ENCODE measurements at places on chromosomes 3 and 15. TPM values are rescaled to one million over a fixed set of nuclear protein-coding genes. Genes with fewer than 3 reads are reported as not detected.

DNA sequence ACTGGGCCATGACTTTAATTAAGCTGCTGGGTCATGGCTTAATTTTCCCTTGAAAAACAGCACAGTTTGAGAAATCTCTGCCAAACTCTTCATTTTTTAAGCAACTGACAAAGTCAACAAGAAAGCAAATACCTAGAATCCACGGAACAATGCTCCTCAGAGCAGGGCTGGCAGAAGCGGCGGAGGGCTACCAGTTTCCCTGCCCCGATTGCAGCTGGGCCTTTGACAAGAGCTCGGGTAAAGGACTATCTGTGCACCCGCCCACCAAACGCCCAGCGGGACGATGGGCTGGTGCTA lies 1.2 kb downstream of the GOLIM4 start:
- H3K4me1 ChIP-seq = peaks cover 24% of the 10 kb centered on the region
- H3K27me3 ChIP-seq = peaks cover 44% of the 10 kb centered on the region
- DNase-seq = no peak
- no peaks in the 10 kb centered on the region for H3K36me3 ChIP-seq

Gene POPDC2
- total RNA-seq = 2.3 TPM

DNA sequence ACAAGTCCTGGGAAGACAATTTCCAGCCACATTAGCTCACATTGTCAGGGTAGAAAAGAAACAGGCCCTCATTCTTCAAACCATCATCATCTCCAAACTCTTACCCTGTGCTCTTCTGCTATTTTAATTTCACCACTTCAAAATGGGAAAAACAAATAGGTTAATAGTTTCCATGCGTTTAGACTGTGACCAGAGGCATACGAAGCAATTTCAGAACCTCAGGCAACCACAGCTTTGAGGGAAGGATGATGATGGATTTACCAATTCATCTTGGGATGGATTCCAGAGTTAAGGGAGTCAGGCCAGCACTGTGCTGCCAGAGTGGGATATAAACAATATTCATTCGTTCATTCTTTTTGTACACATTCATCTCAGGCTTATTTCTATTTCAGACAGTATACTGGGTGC lies 307.8 kb upstream of the TPRG1 start:
- no peak overlapping the region for H3K27ac ChIP-seq
- DNase-seq = no peak
- no peak overlapping the region for H3K4me3 ChIP-seq
- peaks cover 2% of the 10 kb centered on the region for H3K36me3 ChIP-seq
- no peaks in the 10 kb centered on the region for H3K4me1 ChIP-seq

DNA sequence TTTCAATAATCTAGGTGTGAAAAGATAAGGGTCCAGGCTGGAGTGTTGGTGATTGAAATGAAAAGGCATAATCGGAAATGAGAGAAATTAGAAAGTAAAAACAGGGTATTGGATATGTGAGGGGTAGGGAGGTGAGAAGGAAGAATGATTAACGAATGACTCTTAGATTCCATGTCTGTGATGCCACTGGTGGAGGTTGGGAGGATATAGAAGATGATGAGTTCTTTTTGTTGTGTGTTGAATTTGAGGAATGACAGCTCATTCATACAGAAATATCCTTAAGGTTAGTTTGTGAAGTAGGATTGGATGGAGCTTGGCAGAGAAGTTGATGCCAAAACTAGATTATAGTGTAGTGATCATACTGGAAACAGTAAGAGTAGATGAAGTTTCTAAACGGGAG lies 72.2 kb upstream of the CCNL1 start:
- peaks cover 2% of the 10 kb centered on the region for H3K36me3 ChIP-seq
- no peak for DNase-seq
- peaks cover 2% of the 10 kb centered on the region for H3K27me3 ChIP-seq
- H3K4me1 ChIP-seq = no peaks in the 10 kb centered on the region
- H3K4me3 ChIP-seq = no peak overlapping the region
- no peak overlapping the region for H3K27ac ChIP-seq

Gene IQCH
- 1.9 TPM for total RNA-seq

GRCh38 chr3:138213398-138214085 lies 26.4 kb downstream of the ARMC8 start:
- peaks cover 6% of the 10 kb centered on the region for H3K4me1 ChIP-seq
- DNase-seq = no peak
- H3K27ac ChIP-seq = no peak overlapping the region
- H3K4me3 ChIP-seq = no peak overlapping the region
- H3K27me3 ChIP-seq = no peaks in the 10 kb centered on the region

- no peak for DNase-seq
- peaks cover 5% of the 10 kb centered on the region for H3K4me1 ChIP-seq
- H3K4me3 ChIP-seq = no peak overlapping the region
- no peaks in the 10 kb centered on the region for H3K27me3 ChIP-seq
Observed at GRCh38 chr3:183710231-183710630, 12.6 kb downstream of the YEATS2 start.

GRCh38 chr15:46858150-46858549 lies 859.2 kb upstream of the SEMA6D start:
- DNase-seq = no peak
- no peak overlapping the region for H3K4me3 ChIP-seq
- no peaks in the 10 kb centered on the region for H3K36me3 ChIP-seq
- no peaks in the 10 kb centered on the region for H3K4me1 ChIP-seq
- H3K27me3 ChIP-seq = no peaks in the 10 kb centered on the region
- H3K27ac ChIP-seq = no peak overlapping the region

Gene VGLL3
- total RNA-seq = not detected

GRCh38 chr15:79168922-79169456 lies 78.4 kb upstream of the RASGRF1 start:
- H3K27ac ChIP-seq = no peak overlapping the region
- H3K36me3 ChIP-seq = no peaks in the 10 kb centered on the region
- peak; percentile 29 for DNase-seq

Gene KCNAB1
- total RNA-seq = 0.19 TPM

- no peak overlapping the region for H3K27ac ChIP-seq
- no peaks in the 10 kb centered on the region for H3K4me1 ChIP-seq
- H3K4me3 ChIP-seq = no peak overlapping the region
- DNase-seq = no peak
- H3K27me3 ChIP-seq = no peaks in the 10 kb centered on the region
Observed at GRCh38 chr3:78201091-78201490, 1161.2 kb downstream of the ROBO2 start.

- H3K27me3 ChIP-seq = peaks cover 4% of the 10 kb centered on the region
- H3K4me3 ChIP-seq = no peak overlapping the region
- no peak overlapping the region for H3K27ac ChIP-seq
- no peak for DNase-seq
- H3K36me3 ChIP-seq = peaks cover 7% of the 10 kb centered on the region
Observed at GRCh38 chr3:46036191-46036590, 8.9 kb upstream of the XCR1 start.
